ENCODE measurements at places on chromosomes 12 and 14.

GRCh38 chr14:102796661-102797190, 19.5 kb downstream of the TRAF3 start:
- no peak for DNase-seq

DNA sequence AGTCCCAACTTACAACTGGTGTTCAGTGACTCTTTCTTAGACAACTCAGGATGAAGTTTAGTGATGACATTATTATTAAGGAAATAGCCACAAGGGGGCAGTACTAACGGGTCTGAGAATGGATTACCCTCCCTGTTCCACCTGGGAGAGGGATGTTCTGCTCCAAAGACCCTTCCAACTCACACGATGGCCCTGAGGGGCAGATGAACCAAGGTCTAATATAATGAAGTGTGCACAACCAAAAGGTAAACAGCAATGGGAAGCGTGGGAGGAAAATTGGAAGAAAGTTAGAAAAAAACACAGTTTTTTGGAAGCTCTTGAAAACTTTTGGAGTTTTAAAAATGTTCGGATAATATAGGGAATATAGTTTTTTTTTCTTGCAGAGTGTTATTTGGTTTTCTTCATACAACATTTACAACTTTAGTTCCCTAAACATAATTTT, 24.0 kb downstream of the FGF6 start:
- no peak for DNase-seq

- DNase-seq, result no peak
Observed at GRCh38 chr14:105271224-105271890, 23.0 kb downstream of the BTBD6 start.

- no peak for DNase-seq
Observed at GRCh38 chr14:29274890-29275596, 508.5 kb downstream of the FOXG1 start.

GRCh38 chr12:45377815-45378214, 161.9 kb downstream of the ANO6 start:
- no peak for DNase-seq

- no peak for DNase-seq
Observed at GRCh38 chr12:54397157-54397556, 12.6 kb upstream of the ZNF385A start.

- no peak for DNase-seq
Observed at GRCh38 chr14:52026901-52027300, 37.6 kb downstream of the RTRAF start.

DNA sequence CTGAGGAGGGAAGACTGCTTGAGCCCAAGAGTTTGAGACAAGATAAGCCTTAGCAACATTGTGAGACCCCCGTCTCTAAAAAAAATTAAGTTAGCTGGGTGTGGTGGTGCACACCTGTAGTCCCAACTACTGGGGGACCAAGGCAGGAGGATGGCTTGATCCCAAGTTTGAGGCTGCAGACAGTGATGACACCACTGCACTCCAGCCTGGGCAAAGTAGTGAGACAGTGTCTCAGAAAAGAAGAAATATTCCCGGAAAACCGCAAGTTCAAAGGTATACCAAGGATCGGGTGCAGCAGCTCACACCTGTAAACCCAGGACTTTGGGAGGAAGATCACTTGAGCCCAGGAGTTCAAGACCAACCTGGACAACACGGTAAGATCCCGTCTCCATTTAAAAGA, 5.8 kb downstream of the PTGES3 start:
- no peak for DNase-seq

DNA sequence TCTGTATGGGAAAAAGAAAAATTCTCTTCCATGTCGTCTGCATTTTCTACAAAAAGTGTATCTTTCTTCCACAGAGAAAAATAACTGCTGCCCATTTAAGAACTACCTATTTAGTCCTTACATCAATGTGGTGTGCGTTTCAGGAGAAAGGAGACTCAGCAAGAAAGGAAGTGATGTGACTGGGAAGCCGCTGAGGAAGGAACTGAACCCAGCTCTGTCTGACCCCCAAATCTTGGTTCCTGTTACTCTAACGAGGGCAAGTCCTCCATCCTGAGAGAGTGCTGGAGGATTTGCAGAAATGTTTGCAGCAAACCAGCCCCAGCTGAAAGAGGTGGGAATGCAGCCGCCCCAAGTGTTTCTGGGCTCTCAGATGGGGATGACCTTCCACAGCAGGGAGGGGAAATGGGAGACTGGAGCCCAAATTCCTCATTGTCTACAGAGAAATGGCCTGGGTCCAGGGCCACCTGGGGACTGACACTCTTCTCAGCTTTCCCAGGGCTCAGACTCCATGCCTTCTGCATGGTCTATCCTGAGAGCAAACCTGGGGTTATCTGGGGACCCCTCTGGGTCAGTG, 6.7 kb upstream of the MLEC start:
- no peak for DNase-seq

GRCh38 chr12:11821386-11822080, 172.1 kb downstream of the ETV6 start:
- no peak for DNase-seq

- no peak for DNase-seq
Observed at GRCh38 chr14:75794615-75795038, 133.6 kb downstream of the TTLL5 start.

- no peak for DNase-seq
Observed at GRCh38 chr12:79634957-79635471, 55.8 kb downstream of the PAWR start.

- DNase-seq, result no peak
Observed at GRCh38 chr14:58899317-58899713, 261.6 kb downstream of the DACT1 start.

- no peak for DNase-seq
Observed at GRCh38 chr14:48417715-48418500, 742.5 kb upstream of the MDGA2 start.

GRCh38 chr12:124294780-124295341, at the start of gene RFLNA:
TSS of gene RFLNA (plus strand) at chr12:124295093. CDS start at chr12:124295430, 337 bp downstream.
- DNase-seq, result peak; percentile 11

DNA sequence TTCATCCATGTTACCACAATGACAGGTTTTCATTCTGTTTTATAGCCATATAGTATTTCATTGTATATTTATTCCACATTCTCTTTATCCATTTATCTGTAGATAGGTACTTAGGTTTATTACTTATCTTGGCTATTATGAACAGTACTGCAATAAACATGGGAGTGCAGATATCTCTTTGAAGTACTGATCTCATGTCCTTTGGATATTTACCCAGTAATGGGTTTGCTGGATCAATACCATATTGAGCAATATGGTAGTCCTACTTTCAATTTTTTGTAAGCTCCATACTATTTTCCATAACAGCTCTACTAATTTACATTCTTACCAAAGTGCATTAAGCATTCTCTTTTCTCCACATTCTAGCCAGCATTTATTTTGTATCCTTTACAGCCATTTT, 235.8 kb upstream of the ALG10 start:
- no peak for DNase-seq

GRCh38 chr14:71314717-71315116, 407.5 kb downstream of the PCNX1 start:
- no peak for DNase-seq

DNA sequence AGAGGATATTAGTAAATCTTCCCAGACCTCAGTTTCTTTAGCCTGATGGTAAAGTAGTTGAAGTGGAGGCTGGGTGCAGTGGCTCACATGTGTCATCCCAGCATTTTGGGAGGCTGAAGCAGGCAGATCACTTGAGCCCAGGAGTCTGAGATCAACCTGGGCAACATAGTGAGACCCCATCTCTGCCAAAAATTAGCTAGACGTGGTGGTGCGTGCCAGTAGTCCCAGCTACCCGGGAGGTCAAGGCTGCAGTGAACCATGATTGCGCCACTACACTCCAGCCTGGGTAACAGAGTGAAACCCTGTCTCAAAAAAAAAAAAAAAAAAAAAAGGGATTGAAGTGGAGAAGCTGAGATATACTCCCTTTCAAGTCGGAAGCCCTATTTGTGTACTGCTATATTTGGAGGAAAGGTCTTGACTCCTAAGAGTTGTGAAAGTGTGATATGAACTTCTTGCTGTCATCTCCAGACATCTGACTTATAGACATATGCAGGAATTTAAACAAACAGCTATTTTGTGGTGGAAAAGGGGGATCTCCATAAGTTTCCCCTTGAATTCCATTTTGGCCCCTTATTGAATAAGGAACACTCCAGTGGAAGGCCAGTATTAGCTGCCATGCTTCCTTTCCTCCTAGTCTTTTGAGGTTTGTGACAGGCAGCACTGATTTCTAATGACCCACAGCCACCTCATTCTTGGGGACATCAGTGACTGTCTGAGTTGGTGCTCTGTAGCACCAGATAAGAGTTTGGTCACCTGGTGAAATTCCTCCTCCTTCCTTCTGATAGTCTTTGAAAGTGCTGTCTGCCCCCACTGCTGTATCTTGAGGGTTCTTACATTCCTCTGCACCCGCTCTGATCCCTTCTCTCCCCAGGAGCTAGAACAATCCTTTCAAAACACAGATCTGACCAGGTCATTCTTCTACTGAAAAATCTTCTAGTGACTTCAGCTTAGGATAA, 7.4 kb downstream of the ELK3 start:
- no peak for DNase-seq

DNA sequence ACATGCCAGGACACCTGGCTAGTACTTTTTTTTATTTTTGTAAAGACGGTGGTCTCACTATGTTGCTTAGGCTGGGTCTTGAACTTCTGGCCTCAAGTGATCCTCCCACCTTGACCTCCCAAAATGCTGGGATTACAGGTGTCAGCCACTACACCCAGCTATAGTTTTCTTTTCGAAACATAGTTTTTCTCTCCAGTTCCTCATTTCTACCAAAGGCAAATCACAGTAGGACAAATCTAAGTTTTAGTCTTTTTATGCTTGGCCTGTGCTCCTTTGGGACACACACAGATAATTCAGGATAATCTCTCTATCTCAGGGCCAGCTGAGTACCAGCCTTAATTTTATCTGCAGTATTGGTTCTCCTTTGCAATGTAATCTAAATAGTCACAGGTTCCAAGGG, 100.7 kb downstream of the KCNMB4 start:
- no peak for DNase-seq

Measured in activated T-cell treated with anti-CD3 and anti-CD28 coated beads for 48 hours (primary cell).